ENCODE measurements at places on chromosomes 6 and 20.
A peak's percentile ranks its signal among the peaks of the same experiment; 100 is the strongest.

- no peak for DNase-seq
Measured at GRCh38 chr20:63979557-63980316, at the start of gene SAMD10. Gene SAMD10 (minus strand): TSS chr20:63979642. CDS start chr20:63979467, 175 bp downstream.

DNA sequence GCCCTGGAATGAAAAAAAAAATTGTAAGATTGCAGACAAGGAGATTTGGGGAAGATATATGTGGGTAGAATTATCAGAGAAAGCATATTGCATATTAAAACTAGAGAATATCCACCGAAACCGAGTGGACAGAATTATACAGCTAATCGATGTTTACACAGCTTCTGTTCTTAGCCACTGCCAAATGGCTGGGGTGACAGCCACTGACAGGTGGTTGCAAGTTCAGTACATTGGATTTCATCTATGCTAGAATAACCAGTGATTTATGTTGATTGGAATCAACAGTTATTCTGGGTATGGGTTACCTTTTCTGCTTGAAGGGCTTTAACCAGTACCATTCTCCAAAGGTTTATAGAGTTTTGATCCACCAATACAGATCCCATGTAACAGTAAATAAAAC, 48.4 kb upstream of the THEMIS start:
- no peak for DNase-seq

- no peak for DNase-seq
Measured at GRCh38 chr20:14918976-14919375, 581.6 kb upstream of the FLRT3 start.

DNA sequence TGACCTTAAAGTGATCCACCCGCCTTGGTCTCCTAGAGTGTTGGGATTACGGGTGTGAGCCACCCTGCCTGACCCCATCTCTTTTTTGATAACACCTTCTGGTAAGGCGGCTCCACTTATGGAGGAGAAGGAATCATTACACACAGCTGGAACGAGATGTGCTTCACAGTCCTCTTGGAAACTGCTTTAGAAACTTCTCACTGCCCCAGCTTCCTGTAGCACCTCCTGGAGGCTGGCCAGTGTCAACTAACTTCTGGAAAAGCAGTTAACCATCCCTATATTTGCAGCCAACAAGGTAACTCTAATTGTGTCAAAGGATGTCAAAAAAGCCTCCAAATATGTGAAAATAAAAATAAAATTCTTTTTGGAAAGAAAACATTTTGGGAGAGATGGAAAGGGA, 48.8 kb upstream of the BCLAF1 start:
- no peak for DNase-seq

- DNase-seq = peak; percentile 40
Measured at GRCh38 chr20:34222208-34222607, 19.0 kb upstream of the ASIP start.

DNA sequence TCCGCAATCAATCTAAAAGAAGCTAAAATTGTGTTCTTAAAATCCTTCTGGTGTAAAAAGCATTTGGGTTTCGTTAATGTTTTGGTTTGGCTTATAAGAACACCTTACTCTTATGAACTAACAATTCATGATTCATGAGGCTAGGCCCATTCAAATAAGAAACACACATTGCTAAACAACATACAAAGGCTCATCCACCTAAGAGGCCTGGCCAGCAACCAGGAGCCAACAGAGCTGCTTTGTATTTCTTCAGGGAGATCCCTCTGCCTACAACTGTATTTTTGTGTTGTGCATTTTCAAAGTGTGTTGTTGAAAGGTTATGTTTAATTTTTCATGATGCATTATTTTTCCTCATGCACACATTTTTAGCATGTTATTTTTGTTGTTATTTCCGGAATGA, 98.6 kb downstream of the PTPRK start:
- DNase-seq = no peak

DNA sequence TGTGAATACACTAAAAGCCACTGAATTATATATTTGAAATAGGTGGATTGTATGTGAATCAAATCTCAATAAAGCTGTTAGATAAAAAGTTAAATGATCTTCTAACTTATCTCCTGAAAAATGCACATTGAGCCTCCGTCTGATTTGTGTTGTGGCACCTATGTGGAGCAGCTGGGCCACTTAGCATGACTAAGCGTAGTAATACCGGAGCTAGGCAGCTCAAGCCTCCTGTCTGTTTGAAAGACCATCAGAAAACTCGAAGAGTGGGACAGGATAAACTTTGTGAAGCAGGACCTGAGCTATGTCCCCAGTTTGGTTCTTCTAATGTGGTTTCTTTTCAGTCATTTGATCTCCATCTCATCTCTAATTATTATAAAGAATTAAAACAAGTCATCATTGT, 11.0 kb upstream of the NOL7 start:
- no peak for DNase-seq

DNA sequence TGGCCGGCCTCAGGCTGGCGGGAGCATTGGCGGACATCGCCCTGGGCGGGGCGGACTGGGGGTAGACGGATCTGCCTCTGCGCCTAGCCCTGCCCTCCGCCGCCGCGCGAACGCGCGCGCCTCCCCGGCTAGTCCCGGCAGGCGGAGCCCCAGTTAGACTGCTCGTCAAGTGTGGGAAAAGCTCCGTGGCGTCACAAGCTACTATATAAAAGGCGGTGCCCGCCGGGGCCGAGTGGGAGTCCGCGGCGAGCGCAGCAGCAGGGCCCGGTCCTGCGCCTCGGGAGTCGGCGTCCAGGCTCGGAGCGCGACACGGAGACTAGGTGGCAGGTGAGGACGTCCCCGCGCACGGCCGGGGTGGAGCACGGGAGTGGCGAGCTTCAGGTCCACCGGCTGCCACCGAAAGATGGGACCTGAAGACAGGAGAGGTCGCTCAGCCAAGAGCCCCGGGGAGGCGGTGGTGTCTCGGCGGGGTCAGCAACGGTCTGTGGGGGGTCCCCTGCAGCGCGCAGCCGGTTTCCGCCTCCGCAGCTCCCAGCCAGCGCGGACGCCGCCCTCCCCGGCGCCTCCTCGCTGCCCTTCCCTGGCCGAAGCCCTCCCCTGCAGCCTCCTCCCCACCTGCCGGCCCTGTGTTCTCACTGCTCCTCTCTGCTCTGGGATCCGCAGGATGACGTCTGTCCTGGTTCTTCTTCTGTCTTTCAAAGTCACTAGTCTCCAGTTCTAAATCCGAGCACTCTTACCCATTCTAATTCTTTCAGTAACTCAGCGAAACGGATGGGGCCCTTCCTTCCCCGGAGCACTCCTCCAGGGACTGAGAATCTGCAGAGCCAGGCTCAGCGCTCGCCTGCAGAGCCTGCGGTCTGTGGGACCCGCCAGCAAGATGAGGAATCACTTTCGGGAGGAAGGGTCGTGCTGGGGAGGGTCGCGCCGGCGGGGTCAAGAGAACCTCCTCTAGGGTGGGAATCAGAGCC, 4.3 kb upstream of the RIPK1 start:
- DNase-seq = peak; percentile 90

DNA sequence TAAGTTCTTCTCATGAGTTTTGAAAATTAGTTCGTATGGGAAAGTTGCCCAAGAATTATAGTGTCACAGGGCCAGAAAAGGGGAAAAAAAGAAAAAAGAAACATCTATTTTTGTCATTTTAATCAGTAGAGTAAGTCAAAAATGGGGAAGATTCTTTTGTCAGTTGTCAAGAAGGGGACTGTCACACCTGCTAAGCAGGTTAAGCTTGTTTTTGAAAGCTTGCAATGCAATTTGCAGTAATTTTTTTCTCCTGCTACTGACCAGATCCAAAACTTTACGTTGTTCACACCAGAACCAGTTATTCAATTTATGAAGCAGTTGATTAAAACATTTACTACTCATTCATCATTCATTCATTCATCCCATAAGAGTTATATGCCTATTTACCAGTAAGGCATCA, 171.4 kb downstream of the SOX4 start:
- DNase-seq = no peak

- peak; percentile 40 for DNase-seq
Measured at GRCh38 chr6:127484212-127484863, 25.1 kb upstream of the KIAA0408 start.

- DNase-seq = no peak
Measured at GRCh38 chr6:19834858-19835257, 2.3 kb upstream of the ID4 start.

DNA sequence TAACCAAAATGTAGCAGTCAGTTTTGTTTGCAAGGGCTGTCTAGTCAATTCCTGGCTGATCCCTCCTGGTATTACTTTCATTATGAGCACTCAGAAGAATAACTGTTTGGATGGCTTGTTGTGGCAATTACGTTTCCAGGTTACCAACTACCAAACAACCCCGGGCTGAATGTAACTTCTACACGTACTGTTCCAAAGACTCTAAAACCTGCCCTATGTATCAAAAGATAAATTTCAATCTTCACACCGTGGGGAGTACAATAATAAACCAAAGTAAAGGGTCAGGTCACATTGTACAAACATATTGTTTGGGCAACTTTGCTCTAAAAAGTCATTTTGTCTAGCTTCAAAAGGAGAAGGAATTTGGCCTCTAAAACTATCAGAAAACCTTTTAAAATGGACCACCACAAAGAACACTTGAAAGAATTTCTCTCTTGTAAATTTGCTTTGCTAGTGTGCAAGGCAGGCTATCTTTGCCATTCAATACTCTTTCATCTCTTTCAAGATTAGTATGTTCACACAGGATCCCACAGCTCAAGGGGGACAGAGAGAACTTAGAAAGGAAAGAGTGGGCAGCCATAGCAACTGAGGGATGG, 27.6 kb downstream of the DCDC2 start:
- no peak for DNase-seq

DNA sequence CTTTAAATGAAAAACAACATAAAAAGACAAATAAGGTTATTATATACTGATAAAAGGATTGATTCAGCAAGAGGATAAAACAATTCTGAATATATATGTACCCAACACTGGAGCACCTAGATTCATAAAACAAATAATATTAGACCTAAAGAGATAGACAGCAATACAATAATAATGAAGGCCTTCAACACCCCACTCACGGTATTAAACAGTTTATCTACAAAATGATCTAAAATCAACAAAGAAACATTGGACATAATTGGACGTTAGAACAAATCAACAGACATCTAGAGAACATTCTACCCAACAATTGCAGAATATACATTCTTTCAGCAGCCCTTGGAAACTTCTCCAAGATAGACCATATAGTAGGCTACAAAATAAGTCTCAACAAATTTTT, 24.1 kb downstream of the TREM1 start:
- no peak for DNase-seq

- DNase-seq = no peak
Measured at GRCh38 chr6:122472022-122472340, 374 bp upstream of the SERINC1 start.

DNA sequence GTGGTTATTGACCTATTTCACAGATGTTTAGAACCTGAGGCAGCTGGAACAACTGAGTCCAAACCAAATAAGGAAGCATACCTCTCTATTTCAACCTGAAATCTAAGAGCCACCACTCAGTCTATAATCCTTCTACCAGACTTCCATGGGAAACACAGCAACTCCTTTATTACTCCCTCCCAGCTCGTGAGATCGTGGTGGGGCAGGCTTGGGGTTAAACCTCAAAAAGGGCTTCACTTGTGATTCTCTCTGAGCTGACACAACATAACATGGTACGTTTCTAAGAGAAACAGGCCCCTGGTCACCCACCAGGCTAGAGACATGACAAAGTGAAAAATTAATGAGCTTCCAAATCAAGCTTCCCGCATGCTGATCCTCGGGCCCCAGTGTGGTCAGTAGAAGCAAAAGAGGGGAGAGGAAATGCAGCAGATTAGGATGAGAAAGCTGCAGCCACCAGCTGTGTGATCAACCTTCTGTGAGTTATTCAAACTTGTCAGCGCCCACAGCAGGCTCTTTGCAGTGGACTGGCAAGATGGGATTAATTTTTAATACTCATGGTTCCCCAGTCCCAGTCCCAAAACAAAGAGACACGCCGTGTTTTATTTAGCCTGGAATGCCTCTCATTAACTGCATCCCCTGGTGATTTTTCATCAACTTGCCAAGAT, 9.3 kb downstream of the PKHD1 start:
- DNase-seq = no peak

- DNase-seq = no peak
Measured at GRCh38 chr20:50870561-50871161, 60.6 kb downstream of the ADNP start.

- no peak for DNase-seq
Measured at GRCh38 chr6:84416043-84416657, 188.7 kb upstream of the CEP162 start.

DNA sequence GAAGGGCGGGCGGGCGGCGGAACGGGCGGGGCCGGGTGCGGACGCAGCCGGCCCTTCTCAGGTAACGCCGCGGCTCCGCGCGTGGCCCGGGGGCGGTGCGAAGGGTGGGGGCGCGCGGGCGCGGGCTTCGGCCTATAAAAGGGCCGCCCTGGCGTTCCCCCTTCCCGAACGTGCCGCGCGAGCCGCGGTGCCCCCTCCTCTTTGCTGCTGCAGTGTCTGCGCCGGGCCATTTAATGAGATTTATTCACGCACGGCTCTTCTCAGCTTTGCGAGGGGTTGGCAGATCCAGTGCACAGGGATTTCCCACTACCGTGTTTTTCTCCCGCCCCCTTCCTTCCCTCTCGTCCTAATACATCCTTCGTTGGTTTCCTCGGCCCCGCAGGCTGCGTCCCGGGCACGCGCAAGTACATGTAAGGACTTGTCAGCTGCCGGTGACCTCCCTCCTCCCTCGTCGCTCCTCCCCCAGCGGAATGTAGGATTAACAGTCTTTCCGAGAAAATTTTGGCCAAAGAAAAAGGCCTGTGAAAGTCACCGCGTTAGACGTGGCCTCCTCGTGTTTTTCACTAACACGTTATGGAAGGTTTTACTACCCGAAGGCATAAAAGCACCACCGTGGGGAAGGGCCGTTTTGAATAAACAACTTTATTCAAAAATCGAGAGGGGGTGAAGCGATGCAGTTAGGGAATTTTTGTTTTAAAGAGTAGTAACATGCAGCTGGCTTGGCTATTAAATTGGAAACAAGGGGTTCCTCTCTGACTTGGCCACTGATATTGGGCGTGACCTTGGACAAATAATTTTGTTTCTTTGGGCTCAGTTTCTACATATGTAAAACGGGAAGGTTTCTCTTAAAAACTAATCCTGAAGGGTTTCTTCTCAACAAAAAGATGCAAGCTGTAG, 966 bp upstream of the REV3L start:
- DNase-seq = peak; percentile 96

GRCh38 chr6:133159255-133159795, 81.8 kb upstream of the EYA4 start:
- DNase-seq = no peak

GRCh38 chr20:14033310-14033709, 38.0 kb downstream of the MACROD2 start:
- no peak for DNase-seq

GRCh38 chr20:19304886-19305415, 92.5 kb downstream of the SLC24A3 start:
- no peak for DNase-seq

GRCh38 chr6:36718560-36718959, 20.9 kb downstream of the RAB44 start:
- DNase-seq = no peak

GRCh38 chr6:169862043-169862891, 110.8 kb downstream of the ERMARD start:
- no peak for DNase-seq
